ENCODE measurements at places on chromosomes 6 and 20.
A peak's percentile ranks its signal among the peaks of the same experiment; 100 is the strongest.

GRCh38 chr6:3451498-3451897 lies 5.4 kb downstream of the SLC22A23 start:
- DNase-seq, result no peak

GRCh38 chr6:1904466-1904799 lies 294.7 kb downstream of the FOXC1 start:
- no peak for DNase-seq

GRCh38 chr6:25637960-25638434 lies 14.0 kb upstream of the SCGN start:
- DNase-seq, result peak; percentile 76

DNA sequence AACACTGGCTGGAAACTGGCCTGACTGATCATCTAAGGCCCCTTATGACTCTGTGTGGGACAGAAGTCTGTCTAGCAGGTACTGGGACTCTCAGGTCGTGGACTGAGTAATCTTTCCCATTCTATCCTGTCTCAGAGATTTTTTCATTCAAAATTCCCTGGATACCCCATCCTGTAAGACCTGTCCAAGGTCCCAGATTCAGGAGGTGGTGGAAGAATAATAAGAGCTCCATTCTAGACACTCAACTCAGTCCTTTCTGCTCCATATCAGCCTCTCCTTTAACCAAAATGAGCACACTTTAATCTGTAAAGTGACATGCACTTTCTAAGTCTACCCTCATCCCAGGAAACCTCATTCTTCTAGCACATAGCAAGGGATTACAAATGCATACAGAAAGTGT lies 82.5 kb upstream of the MRPS10 start:
- DNase-seq, result no peak

GRCh38 chr6:11769244-11769643 lies 9.4 kb downstream of the ADTRP start:
- DNase-seq, result no peak

DNA sequence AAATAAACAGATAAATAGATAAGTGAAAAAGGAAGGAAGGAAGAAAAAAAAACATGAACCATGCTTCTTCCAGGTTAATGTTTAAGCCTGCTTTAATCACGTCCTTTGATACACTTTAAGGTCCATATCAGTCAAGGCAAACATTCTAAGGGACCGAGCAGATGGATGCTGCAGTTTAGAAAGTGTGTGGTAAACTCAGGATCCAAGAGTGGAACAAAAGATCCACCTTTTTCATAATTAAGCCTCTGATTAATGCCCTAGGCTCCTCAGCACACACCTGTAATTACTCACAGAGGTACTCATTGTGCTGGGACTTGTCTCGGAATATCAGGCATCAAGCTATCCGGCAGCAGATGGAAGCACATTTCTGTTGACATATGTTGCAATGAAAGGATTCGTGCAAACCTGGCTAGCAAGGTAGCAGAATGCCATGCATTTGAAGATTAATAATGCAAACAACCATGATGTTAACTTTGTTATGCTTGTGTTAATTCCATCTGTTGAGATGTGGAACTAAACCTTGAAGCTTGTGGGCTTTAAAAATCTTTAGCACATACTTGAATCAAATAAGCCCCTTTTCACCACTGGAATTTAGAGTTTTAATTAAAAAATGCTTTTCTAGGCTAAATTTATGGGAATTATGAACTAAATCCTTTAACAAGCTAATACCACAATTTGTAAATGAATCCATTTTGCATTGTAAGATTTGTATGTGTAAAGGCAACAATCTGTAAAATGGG lies 163.7 kb downstream of the RALGAPA2 start:
- DNase-seq, result no peak

DNA sequence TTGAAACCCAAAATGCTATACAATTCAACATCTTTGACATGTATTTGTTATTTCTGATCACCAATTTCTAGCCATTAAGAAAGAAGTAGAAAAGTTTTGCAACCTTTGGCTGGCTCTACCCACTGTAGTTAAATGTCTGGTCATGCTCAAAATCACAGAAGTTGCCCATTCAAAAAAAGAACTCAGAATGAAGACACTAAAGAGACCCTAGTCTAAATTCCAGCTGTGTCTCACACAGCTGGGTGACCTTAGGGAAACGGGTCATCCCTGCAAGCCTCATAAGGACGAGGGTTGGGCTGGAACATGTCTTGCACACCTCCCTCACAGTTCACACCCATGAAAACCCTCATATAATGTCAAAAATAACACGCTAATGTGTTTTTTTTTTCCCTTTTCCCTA lies 10.3 kb downstream of the FOXQ1 start:
- no peak for DNase-seq

- no peak for DNase-seq
Observed at GRCh38 chr6:64847396-64847795, 859.6 kb downstream of the EYS start.

DNA sequence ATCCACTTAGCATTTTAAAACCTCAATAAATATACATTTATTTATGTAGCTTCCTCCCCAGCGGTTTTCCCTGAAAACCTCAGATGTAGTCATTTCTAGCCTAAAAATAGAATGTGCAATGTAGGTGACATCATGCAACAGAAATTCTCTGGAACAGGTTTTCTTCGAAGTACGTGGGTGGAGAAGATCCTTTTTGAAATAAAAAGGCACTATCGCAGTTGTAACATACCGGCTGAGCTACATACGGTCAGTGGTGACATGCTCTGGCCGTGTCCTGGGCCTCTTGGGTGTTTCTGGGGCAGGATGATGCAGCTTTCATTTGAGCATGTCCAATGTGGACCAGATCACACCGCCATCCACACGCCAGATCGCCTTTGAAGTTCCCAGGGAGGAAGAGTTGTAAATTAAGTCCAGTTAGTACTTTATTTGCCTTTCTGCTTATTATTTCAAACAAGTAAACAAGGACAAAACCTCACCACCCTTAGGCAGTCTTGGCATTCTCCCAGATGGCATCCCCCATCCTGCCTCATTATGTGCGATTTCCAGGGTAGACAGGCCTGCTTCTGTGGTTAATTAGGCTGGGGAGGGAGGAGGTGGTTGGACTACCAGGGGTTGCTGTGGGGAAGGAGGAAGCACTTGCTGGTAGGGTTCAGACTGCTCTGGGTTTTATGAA lies 109.5 kb upstream of the CLDN20 start:
- no peak for DNase-seq

DNA sequence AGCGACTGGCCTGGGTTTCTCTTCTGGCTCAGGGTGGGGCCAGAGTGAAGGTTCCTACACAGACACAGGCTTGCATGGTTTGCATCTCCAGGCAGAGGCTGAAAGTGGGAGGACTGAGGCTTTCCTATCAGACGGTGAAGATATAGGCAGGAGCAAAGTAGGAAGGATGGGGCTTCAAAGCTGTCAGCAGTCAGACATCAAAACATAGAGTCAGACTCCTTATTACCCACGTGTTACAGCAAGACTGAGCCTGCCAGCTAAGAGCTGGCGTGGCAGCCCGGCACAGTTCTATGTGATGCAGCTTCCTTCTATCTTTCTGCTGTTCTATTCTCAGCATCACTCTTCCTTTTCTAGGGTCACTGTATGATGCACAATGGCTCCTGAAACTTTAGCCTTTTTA lies 445.1 kb downstream of the DOK5 start:
- no peak for DNase-seq

DNA sequence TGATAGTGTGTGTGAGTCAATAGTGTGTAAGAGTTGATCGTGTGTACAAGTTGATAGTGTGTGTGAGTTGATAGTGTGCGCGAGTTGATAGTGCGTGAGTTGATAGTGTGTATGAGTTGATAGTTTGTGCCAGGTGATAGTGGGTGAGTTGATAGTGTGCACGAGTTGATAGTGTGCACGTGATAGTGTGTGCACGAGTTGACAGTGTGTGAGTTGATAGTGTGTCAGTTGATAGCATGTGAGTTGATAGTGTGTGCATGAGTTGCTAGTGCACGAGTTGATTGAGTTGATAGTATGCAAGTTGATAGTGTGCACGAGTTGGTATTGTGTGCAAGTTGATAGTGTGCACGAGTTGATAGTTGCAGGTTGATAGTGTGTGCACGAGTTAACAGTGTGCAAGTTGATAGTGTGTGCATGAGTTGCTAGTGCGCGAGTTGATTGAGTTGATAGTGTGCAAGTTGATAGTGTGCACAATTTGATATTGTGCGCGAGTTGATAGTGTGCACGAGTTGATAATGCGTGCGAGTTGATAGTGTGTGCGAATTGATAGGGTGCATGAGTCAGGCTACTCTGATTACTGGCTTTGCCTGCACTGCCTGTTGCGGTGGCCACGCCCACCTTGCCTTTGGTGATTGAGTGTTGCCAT lies 35.8 kb upstream of the IYD start:
- DNase-seq, result no peak

DNA sequence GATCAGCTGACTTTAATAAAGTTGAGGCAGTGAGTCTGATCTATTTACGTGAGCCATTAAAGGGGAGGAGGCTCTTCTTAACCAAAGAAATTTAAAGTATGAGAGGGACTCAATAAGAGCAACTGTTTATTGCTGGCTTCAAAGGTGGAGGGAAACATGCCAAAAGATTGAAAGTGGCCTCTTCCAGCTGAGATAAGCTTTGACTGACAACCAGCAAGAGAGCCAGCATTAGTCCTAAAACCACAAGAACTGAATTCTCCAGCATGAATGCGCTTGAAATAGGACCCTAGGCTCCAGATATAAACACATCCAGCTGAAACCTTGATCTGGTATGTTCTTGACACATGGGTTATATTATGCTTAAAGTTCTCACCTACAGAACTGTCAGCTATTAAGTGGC lies 123.1 kb upstream of the GJE1 start:
- no peak for DNase-seq

- DNase-seq, result peak; percentile 33
Observed at GRCh38 chr6:25359191-25359861, 80.2 kb downstream of the CARMIL1 start.

- no peak for DNase-seq
Observed at GRCh38 chr20:824916-825315, 8.6 kb upstream of the FAM110A start.

DNA sequence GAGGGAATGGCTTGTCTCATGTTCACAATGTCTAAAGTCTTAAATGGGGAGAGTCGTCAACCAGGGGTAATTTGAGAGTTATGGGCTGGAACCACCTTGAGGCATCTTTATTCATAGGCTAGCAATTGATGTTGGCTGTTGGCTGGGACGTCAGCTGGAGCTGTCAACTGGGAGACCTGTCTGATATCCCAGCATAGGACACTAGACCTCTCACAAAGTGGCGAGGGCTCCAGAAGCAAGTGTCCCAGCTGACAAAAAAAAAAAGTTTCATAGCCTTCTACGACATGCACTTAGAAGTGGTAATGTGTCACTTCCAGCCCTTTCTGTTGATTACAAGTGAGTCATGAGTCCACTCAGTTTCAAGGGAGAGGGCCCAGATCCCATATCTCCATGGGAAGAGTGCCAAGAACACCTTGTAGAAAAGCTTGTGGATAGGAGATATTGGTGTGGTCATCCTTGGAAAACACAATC lies 278.0 kb downstream of the ESR1 start:
- no peak for DNase-seq

DNA sequence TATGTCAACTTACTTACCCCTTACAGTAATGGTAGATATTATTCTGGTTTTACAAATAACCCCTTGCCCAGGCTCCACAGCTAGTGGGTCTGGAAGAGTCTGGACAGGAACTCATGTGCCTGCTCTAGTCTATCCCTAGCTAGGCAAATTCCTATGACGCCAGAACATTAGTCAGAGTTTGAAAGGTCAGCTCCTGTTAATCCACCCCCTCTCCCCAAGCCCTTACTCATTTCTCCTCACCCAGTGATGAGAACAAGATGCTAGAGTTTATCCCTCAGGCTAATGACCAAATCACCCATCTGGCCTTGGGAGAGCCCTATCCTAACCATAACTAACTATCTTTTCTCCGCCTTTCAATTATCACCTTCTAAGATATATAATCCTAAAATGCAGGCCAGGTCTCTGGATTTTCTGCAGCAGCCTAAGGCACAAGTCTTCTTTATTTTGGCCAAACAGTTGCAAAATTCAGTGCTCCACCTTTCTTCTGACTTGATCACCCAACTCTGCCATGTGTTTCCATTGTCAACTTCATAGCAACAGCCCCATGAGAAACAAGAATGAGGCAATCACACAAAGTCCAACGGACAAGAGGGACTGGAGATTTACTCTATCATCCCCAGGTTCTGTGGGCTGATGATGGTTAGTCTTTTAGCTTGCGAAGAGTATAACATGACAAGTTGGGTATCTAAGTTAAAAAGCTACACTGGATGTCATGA lies 113.3 kb downstream of the TASP1 start:
- no peak for DNase-seq

DNA sequence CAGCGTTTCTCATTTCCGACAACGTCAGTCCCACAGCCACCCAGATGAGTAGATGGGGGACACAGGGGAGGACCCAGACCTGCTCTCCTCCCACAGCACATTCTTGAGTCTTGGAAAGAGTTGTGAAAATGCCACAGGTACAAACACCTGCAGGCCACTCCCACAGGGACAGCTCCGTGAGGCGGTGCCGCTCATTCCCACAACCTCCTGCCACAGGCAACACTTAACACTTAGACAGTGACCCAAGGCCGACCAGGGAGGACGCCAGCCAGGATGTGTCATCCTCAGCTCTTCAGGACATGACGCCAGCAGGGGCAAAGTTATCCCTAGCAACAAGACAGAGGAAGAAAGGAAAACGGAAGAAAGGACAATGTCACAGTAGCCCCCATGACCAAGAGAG lies 22.9 kb upstream of the HLA-B start:
- no peak for DNase-seq

GRCh38 chr20:13280609-13281324 lies 59.7 kb downstream of the ISM1 start:
- no peak for DNase-seq

- DNase-seq, result no peak
Observed at GRCh38 chr20:50694379-50695134, 3.2 kb upstream of the RIPOR3 start.

- DNase-seq, result no peak
Observed at GRCh38 chr20:45850238-45850637, 7.0 kb downstream of the ACOT8 start.

DNA sequence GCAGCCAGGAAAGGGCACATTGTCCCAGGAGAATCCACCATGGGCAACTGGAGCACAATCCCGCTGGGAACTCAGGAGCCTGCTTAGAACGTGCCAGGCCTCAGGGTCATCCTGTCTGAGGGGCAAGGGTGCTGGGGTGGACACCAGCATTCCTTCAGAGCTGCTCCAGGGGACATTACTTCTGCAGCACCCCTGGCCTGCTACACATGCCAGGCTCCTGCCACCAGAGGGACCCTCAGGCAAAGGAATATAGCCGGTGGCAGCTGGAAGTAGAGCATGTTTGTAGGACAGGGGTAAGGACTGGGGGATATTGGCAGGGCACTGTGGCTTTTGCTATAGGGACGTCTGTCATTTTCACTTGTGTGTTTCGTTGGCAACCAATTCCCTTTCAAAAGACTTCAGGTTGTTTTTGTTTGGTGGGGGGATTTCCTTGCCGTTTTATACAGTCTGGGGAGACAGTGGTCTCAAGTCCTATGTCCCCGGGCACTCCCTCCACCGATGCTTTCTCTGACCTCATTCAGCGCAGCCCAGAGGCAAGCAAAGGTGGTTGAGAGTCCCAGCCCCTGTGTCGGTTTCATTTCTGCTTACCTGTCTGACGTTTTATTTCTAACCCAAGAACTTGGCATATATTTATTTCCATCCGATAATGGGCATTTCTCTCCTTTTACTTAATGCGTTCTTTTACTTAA lies 130.8 kb downstream of the JPH2 start:
- peak; percentile 77 for DNase-seq

Measured in GM23338 (cell line).